Activated T-cell treated with anti-CD3 and anti-CD28 coated beads, Interleukin-2, amount 50 U/mL, for 24 hours (primary cell): ENCODE measurements at places on chromosomes 11 and 22.

DNA sequence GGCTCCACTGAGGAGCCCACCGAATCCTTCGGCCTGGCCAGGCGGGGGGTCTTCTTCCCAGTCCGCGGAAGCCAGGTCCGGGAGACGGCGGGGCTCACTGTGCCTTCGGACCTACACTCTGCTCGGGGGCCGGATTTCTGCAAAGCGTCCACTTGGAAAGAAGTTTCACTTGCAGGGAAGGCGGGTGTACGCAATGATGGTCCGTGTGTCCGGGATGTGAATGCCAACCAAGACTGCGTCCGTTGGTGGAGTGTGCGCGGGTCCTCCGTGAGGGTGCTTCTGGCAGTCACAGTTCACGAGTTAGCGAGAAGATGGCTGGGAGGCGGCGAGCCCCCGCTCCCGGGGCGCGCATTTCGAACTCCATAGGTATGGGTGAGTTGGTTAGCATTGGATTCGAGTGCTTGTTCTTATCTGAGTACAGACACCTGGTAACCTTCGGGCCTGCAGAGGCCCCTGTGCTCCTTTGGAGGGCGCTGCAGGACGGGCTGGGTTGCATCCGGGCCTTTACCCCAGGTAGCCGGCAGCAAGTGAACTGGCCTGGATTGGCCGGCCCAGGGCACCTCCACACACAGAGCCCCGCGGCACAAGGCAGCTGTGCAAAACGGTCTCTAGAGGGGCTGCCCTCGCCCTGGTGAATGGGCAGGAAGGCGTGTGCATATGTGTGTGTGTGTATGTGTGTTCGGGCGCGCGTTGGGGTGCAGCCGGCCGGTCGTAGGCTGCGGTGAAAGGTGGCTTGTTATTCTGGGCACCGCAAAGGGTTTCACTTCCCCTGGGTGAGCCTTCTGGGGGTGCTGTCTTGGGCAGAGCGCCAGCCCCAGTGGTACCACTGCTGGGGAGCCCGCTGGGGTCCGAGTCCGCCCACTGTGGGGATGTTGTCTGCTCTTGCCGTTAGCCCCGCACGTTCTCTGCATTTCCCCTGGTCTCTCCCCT, 13.3 kb upstream of the CYP2R1 start:
- DNase-seq, result peak; percentile 84
- peak overlapping the region; percentile 81 for H3K27ac ChIP-seq
- H3K4me1 ChIP-seq, result peaks cover 51% of the 10 kb centered on the region
- no peaks in the 10 kb centered on the region for H3K36me3 ChIP-seq

GRCh38 chr11:131815590-131815989, 445.2 kb downstream of the NTM start:
- no peaks in the 10 kb centered on the region for H3K27me3 ChIP-seq
- H3K27ac ChIP-seq, result no peak overlapping the region
- no peaks in the 10 kb centered on the region for H3K36me3 ChIP-seq
- no peak overlapping the region for H3K4me3 ChIP-seq

- H3K4me1 ChIP-seq, result peaks cover 12% of the 10 kb centered on the region
- peaks cover 65% of the 10 kb centered on the region for H3K27me3 ChIP-seq
- no peak overlapping the region for H3K4me3 ChIP-seq
- H3K27ac ChIP-seq, result no peak overlapping the region
- H3K36me3 ChIP-seq, result no peaks in the 10 kb centered on the region
Measured at GRCh38 chr22:45073064-45073463, 63.3 kb upstream of the PHF21B start.

GRCh38 chr11:23181022-23181807, 320.9 kb upstream of the CCDC179 start:
- no peak for DNase-seq
- no peak overlapping the region for H3K4me3 ChIP-seq
- no peaks in the 10 kb centered on the region for H3K36me3 ChIP-seq
- H3K27ac ChIP-seq, result no peak overlapping the region
- no peaks in the 10 kb centered on the region for H3K27me3 ChIP-seq
- H3K4me1 ChIP-seq, result no peaks in the 10 kb centered on the region

DNA sequence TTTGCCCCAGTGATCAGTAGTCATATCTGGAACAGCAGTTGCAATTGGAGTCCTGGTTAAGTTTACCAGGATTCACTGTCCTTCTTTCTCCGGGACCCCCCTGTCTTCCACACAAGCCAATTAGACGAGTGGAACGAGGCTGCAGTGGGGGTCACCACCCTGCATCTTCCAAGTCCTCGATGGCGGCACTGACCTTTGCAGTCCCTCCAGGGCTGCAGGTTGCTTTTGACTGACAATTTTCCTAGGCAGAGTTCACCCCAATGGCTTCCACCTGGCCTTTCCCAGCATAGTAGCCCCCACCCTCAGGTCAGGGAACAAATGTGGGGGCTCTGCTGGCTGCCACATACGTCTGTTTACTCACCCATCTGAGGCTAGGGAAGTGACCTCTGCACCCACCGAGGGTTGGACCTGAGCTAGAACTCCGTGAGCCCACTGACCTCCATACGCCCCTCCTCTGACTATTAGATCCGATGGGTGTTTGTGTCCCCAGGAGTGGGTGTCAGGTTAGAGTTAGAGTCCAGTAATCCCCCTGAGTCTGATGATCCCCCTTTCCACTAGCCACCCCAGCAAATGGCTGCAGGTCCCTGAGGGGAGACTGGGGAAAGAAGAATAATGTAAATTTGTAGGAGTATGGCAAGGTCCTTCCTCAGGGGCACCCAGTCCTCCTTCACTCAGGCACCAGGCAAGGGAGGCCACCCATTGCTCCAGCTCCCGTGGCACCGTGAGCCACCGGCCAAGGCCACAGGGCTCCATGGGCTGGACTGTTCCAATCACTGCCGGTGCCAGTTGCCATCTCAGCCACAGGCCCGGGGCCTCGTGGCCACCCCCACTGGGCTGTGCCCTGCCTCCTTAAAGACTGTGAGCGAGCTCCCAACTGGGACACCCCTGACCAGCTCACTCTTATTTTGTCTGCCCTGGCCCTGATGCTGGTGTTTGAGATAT, 5.5 kb downstream of the C11orf21 start:
- H3K4me3 ChIP-seq, result no peak overlapping the region
- no peaks in the 10 kb centered on the region for H3K27me3 ChIP-seq
- H3K36me3 ChIP-seq, result peaks cover 4% of the 10 kb centered on the region
- peaks cover 32% of the 10 kb centered on the region for H3K4me1 ChIP-seq

GRCh38 chr22:35046744-35047462, 19.1 kb upstream of the ISX start:
- no peak for DNase-seq
- H3K36me3 ChIP-seq, result no peaks in the 10 kb centered on the region
- no peak overlapping the region for H3K27ac ChIP-seq

DNA sequence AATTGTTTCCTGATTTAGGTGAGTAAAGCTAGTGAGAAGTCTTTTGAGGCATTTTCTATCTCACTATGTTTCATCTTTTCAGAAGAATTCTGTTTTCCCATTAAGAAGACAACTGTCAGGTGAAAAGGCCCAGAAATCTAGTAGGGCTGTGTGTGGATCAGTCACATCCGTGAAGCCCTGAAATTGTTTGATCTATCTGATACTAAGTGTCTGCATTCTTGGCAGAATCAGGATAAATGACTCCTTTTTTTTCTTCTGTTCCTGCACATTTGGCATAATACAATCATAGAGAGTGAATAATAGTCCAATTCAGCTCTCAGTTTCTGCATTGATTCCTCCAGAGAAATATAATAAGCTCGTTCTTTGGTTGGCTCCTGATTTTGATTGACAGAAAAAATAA, 208.3 kb downstream of the NAV2 start:
- H3K4me3 ChIP-seq, result no peak overlapping the region
- no peaks in the 10 kb centered on the region for H3K4me1 ChIP-seq
- H3K27ac ChIP-seq, result no peak overlapping the region
- peaks cover 22% of the 10 kb centered on the region for H3K27me3 ChIP-seq

- H3K27me3 ChIP-seq, result no peaks in the 10 kb centered on the region
- no peak overlapping the region for H3K27ac ChIP-seq
- no peaks in the 10 kb centered on the region for H3K36me3 ChIP-seq
- H3K4me1 ChIP-seq, result no peaks in the 10 kb centered on the region
- H3K4me3 ChIP-seq, result no peak overlapping the region
- DNase-seq, result no peak
Measured at GRCh38 chr11:96642583-96642982, 252.8 kb downstream of the JRKL start.

DNA sequence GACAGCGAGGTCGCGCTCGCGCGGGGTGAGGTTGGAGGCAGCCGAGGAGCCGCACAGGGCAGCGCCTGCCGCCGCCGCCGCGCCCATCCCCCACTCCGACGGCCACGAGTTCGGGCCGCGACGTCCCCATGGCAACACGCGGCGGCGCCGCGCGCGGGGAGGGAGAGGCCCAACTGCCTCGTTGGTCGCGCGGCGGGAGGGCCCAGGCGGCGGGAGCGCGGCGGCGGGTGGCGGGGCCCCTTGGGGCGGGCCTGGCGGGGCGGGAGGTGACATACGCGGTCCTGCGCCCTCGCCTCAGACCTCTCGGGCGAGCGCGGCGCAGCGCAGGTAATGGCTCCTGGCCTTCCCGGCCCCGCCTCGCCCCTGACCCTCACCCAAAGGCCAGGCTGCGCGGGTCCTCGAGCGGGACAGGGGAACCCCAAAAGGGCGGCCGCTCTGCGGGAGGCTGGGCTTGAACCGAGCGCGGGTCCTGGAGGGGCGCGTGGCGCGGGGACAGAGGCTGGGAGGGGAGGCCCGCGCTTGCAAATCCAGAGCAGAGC, at the start of gene DEUP1:
Gene DEUP1 (plus strand): TSS at position 297 of the 539 bp plus-strand sequence. CDS start 1,518 bp downstream, outside the sequence.
- H3K27me3 ChIP-seq, result peaks cover 40% of the 10 kb centered on the region
- DNase-seq, result peak; percentile 34
- no peak within 1 kb of the TSS for H3K27ac ChIP-seq
- H3K4me3 ChIP-seq, result peak within 1 kb of the TSS; percentile 64
- peaks cover 7% of the 10 kb centered on the region for H3K4me1 ChIP-seq
- no peaks in the 10 kb centered on the region for H3K36me3 ChIP-seq

DNA sequence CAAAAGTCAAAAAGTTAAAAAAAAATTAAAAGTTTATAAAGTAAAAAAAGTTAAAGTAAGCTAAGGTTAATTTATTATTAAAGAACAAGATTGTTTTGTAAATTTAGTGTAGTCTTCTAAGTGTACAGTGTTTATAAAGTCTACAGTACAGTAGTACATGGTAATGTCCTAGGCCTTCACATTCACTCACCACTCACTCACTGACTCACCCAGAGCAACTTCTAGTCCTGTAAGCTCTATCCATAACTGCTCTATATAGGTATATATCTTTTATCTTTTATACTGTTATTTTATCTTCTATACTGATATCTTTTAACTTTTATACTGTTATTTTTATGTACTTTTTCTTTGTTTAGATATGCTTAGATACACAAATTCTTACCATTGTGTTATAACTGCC, 11.2 kb downstream of the C2CD3 start:
- peaks cover 28% of the 10 kb centered on the region for H3K4me1 ChIP-seq
- peaks cover 71% of the 10 kb centered on the region for H3K36me3 ChIP-seq
- H3K27me3 ChIP-seq, result no peaks in the 10 kb centered on the region
- no peak for DNase-seq

GRCh38 chr22:48099251-48099650, 1336.8 kb downstream of the TBC1D22A start:
- DNase-seq, result peak; percentile 22
- no peaks in the 10 kb centered on the region for H3K36me3 ChIP-seq
- H3K4me1 ChIP-seq, result peaks cover 25% of the 10 kb centered on the region
- H3K27me3 ChIP-seq, result peaks cover 5% of the 10 kb centered on the region

- no peak overlapping the region for H3K27ac ChIP-seq
- DNase-seq, result no peak
- H3K4me1 ChIP-seq, result peaks cover 16% of the 10 kb centered on the region
Measured at GRCh38 chr11:64263021-64263946, 12.0 kb downstream of the PLCB3 start.

GRCh38 chr11:1437500-1437899, 47.8 kb downstream of the BRSK2 start:
- no peaks in the 10 kb centered on the region for H3K36me3 ChIP-seq
- H3K27ac ChIP-seq, result no peak overlapping the region
- no peak overlapping the region for H3K4me3 ChIP-seq
- H3K4me1 ChIP-seq, result no peaks in the 10 kb centered on the region
- peaks cover 3% of the 10 kb centered on the region for H3K27me3 ChIP-seq

GRCh38 chr11:72483412-72484186, 49.3 kb upstream of the CLPB start:
- H3K36me3 ChIP-seq, result no peaks in the 10 kb centered on the region
- H3K4me1 ChIP-seq, result peaks cover 14% of the 10 kb centered on the region
- H3K27me3 ChIP-seq, result no peaks in the 10 kb centered on the region
- no peak for DNase-seq

- peak overlapping the region; percentile 76 for H3K27ac ChIP-seq
- H3K36me3 ChIP-seq, result peaks cover 80% of the 10 kb centered on the region
- H3K27me3 ChIP-seq, result no peaks in the 10 kb centered on the region
- DNase-seq, result no peak
Measured at GRCh38 chr22:26487996-26488395, 4.3 kb downstream of the SRRD start.

GRCh38 chr11:119789766-119790407, 60.9 kb upstream of the NECTIN1 start:
- H3K27me3 ChIP-seq, result peaks cover 24% of the 10 kb centered on the region
- H3K4me3 ChIP-seq, result no peak overlapping the region
- no peaks in the 10 kb centered on the region for H3K4me1 ChIP-seq
- no peak for DNase-seq
- no peak overlapping the region for H3K27ac ChIP-seq
- no peaks in the 10 kb centered on the region for H3K36me3 ChIP-seq

DNA sequence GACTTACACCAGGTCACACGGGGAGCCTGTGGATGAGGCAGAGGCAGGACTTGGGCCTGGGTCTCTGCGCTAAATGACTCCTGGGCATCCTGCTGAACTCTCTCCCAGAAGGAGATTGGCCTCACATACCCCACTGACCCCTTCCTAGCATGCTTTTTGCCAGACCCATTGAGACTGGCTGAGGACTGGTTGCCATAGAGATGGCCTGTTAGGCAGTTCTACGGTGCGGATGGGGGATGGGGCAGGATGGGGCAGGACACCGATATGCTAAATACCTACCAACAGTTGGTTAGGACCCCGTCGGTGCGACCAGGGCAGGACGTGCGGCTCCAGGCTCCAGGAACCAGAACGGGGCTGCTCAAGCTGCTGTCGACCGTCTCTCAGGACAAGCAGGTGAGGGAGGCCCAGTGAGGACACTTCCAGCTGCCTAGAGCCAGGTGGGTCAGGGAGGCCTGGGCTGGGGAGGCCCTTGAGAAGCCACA, at the start of gene TSGA10IP:
Gene TSGA10IP (plus strand): TSS at position 51 of the 482 bp plus-strand sequence. CDS start 196 bp downstream, at position 247.
- H3K36me3 ChIP-seq, result no peaks in the 10 kb centered on the region
- peaks cover 8% of the 10 kb centered on the region for H3K4me1 ChIP-seq
- H3K4me3 ChIP-seq, result no peak within 1 kb of the TSS

- peaks cover 73% of the 10 kb centered on the region for H3K4me1 ChIP-seq
- no peaks in the 10 kb centered on the region for H3K27me3 ChIP-seq
- peak overlapping the region; percentile 92 for H3K27ac ChIP-seq
- peak; percentile 65 for DNase-seq
- peaks cover 42% of the 10 kb centered on the region for H3K36me3 ChIP-seq
- H3K4me3 ChIP-seq, result peak overlapping the region; percentile 63
Measured at GRCh38 chr22:37633089-37633624, 6.3 kb upstream of the SH3BP1 start.

- no peaks in the 10 kb centered on the region for H3K27me3 ChIP-seq
- no peak overlapping the region for H3K4me3 ChIP-seq
- no peaks in the 10 kb centered on the region for H3K36me3 ChIP-seq
Measured at GRCh38 chr11:117623831-117624271, 173.2 kb downstream of the DSCAML1 start.
